HuH-7 (cell line): ENCODE measurements at places on chromosomes 6 and 20.

DNA sequence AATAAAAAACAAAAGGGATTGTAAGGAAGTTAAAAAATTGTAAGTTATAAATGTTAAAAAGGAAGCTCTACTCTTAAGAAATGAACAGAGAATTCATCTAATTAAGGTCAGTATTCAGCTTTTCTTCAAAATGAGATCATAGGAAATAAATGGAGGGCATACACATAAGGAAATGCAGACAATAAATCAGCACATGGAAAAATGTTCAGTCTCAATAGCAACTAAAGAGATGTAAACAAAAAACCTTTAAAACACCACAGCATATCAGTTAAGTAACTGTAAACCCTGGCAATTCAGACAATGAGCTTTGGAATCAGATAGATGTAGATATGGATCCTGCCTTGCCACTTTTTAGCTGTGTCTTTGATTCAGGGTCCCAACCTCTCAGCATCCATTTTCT lies 24.0 kb upstream of the CLIC5 start:
- no peak for DNase-seq

DNA sequence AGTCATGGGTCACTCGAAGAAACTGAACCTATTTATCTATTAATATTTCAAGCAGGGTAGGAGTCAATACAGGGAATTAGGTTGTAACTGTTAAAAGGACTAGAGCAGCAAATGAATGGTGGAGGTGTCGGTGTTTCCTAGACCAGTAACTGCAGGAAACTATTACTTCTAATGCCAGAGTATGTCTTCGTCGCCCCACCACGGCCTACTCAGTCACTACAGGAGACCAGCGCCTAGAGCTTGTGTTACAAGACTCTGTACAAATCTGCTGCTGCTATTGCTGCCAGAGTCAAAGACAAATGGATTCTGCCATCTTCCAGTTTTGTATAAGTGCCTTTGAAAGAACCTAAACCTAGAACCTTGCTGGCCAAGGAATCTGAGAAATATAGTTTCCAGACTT lies 343.9 kb downstream of the SOX4 start:
- no peak for DNase-seq

- no peak for DNase-seq
These were observed 22.6 kb upstream of the ELOVL2 start for GRCh38 chr6:11066505-11067347.

GRCh38 chr20:20780127-20780824 lies 67.8 kb upstream of the RALGAPA2 start:
- DNase-seq = peak; percentile 87

DNA sequence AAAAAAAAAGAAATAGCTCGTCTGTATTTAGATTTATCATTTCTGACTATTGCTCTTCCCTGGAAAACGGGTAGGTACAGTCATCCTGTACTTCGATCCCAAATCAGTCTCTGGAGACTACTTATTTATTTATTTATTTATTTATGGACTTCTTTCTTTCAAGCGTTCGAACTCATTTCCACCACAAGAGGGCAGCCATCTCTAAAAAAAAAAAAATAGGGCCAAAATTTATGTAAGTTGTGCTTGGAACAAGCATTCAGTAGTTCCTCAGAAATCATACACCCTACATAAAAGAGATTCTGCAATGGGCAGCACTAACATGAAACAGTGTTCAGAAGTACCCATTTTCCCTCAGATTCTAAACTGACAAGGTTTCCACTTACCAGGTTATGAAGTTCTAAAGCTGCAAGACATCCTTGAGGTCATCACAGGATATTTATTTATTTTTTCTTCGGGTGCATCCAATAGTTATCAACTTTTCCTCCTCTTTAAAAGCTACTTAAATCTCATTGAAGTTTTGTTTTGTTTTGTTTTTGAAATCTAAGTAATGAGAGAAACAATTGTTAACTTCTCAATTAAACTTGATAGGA lies 1.9 kb upstream of the BMP2 start:
- DNase-seq = peak; percentile 39

DNA sequence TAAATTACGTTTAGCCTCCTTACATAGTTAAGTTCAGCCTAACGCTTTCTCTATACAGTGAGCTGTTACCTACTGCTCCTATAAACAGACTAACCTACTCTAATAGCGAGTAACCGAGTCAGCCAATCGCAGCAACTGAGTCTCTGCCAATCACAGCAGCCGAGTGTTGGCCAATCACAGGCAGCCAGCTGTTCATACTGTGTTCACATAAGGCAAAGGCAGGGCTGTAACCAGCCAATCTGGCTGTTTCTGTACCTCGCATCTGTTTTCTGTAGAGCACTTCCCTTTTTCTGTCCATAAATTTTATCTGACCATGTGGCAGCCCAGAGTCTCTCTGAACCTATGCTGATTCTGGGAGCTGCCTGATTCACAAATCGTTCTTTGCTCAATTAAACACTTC lies 263.9 kb upstream of the JARID2 start:
- DNase-seq = no peak

- no peak for DNase-seq
These were observed 167.7 kb downstream of the EYA2 start for GRCh38 chr20:47062226-47062890.

DNA sequence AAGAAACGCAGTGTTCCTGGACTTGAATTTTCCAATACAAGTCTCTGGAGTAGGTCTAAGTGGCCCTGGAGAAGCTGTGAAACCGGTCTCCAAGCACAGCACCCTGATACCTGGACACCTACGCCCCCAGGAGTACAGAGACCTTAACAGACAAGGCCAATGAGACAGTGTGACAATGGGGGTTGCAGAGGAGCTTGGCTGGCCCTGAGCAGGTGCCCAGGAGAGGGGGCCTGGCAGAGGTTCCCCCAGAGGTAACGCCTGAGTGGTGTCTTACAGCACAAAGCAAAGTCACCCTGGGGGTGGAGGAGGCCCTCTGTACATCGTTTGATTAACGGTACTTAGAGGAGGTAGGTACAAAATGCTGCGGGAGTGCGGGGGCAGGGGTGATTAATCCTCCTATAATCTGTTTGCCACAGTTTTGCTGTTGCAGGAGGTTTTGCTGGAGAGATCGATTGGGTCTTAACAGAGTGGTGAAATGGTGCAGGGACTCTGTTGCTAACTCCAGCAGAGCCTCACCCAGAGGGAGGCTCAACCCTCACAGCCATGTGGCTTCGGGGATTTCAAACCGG lies 37.3 kb upstream of the APCDD1L start:
- no peak for DNase-seq

- no peak for DNase-seq
These were observed 84.9 kb downstream of the ATXN1 start for GRCh38 chr6:16676376-16676775.

GRCh38 chr6:139539852-139540251 lies 165.4 kb upstream of the CITED2 start:
- peak; percentile 42 for DNase-seq

- DNase-seq = no peak
These were observed 107.3 kb downstream of the NOL4L start for GRCh38 chr20:32477594-32478512.

GRCh38 chr6:31822036-31822821 lies 5.3 kb upstream of the HSPA1B start:
- DNase-seq = peak; percentile 56

DNA sequence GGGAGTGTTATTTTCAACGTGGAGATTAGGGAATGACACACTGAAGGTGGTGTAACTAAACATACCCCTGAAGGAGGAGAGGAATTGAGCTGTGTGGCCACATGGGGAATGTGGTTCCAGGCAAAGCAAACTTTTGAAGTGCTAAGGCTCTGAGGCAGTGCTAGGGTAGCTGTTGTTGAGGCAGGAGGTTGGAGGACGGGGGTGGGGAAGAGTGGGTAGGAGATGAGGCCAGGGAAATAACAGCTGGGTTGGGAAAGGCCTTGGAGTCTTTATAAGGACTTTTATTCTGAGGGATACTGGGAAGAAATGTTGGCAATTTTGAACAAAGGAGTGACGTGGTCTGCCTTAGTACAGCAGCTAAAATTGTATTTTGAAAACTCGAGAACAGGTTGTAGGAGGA lies 13.0 kb downstream of the RPRD1B start:
- no peak for DNase-seq

- no peak for DNase-seq
These were observed 37.7 kb upstream of the ZNFX1 start for GRCh38 chr20:49315580-49315979.

DNA sequence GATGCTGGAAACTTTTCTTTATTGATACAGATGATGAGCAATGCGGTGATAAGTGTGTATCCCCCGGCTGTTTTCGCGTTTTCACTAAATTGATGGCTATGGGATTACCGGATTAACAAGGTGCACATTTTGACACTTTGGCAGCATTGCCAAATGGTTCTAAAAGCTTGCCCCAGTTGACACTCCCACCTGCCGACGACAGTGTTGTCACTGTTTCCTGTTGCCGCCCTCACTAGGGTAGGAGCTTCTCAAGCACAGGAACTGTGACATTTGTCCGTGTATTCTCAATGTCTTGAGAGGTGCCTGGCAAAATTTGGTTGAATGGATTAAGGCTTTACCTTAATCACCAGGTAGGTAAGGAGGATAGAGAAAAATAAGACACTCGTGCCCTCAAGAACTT lies 9.8 kb upstream of the MAPK13 start:
- no peak for DNase-seq

GRCh38 chr6:14265049-14266021 lies 147.8 kb downstream of the CD83 start:
- DNase-seq = no peak

- DNase-seq = no peak
These were observed 85.0 kb downstream of the DTD1 start for GRCh38 chr20:18672834-18673233.

GRCh38 chr6:138145402-138145801 lies 16.3 kb upstream of the ARFGEF3 start:
- DNase-seq = no peak

DNA sequence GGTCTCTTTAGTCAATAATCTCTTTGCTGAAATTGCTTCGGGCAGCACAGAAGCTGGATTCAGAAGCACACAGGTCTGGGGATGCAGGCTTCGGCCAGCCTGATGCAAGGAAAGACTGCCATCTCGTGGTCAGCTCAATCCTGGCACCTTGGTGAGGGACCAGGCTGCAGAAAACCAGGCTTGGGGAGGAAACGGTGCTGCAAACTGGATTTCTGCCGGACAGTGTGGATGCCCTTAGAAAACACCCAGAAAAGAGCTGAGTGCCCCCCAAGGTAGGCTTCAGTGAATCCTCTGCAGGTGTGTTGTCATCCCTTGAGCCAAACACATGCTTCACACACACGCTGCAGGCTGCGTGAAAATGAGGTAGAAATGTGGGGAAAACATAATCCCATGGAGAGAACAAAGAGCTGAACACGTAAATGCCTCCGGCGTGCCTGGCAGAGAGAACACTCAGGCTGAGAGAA lies 89.8 kb upstream of the PAX1 start:
- DNase-seq = peak; percentile 87

GRCh38 chr6:2738373-2738979 lies 12.2 kb downstream of the MYLK4 start:
- DNase-seq = peak; percentile 32

DNA sequence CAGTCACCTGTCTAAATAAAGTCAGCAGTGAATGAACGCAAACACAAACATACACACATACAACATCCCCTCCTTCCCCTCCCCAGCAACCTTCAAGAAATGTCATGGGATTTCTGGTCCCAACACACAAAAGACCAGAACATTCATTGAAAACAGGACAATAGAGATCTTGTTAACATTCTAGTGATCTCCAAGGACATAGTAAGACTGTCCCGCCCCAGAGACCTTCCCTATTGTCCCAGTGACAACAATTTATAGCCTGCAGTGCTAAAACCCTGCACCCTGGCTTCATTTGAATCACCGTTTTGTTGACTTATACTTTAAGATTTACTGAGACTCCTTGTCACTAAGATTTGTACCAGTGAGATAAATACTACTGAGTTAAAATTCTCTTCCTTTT lies 143.9 kb upstream of the NOX3 start:
- no peak for DNase-seq

DNA sequence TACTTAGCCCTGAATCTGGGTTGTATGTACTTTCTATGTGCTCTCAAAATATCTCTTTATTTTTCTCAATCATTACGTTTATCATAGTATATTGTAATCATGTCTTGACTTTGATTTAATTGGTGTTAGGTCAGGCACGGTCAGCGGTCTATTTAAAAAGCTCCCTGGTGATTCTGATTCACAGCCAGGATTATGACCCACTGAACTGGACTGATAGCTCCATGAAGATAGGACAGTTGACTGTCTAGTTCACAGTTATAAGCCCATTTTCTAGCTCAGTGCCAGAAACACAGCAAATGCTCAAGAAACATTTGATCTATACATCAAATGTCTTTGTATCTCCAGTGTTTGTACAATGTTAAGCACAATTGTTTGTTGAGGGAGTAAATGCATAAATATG lies 111.5 kb upstream of the CCN2 start:
- no peak for DNase-seq

- DNase-seq = peak; percentile 58
These were observed 59.0 kb upstream of the EEF1A1 start for GRCh38 chr6:73579851-73580246.

GRCh38 chr20:49497398-49497669 lies 14.9 kb upstream of the KCNB1 start:
- DNase-seq = no peak

GRCh38 chr6:95574811-95575210 lies 2.5 kb upstream of the MANEA start:
- peak; percentile 24 for DNase-seq

DNA sequence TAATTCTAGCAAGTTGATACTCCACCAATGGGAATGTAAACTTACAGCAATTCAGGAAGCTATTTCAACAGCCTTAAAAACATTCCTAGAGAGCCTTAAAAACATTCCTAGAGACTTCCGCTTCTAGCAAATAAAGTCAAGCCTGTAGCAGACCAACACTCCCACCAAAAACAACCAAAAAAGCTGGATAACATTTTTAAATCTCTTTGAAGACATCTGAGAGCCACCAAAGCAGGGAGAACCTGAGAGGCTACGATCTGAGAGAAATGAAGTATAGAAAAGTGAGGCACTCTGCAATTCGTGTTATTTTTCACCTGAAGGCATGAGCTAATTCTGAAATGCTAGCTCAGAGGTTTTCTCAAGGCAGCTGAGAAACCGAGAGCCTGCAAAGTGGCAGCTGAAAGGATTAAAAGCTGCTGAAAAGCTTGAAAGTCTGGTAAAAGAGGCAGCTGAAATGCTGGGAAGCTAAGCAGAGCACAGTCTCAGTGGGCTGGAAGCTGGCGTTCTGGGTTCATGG lies 20.9 kb downstream of the GPR63 start:
- no peak for DNase-seq

- DNase-seq = no peak
These were observed 5.9 kb downstream of the RNF146 start for GRCh38 chr6:127272576-127272975.

GRCh38 chr6:26006086-26006939 lies 43.7 kb downstream of the TRIM38 start:
- no peak for DNase-seq

- DNase-seq = no peak
These were observed 13.0 kb downstream of the ZHX3 start for GRCh38 chr20:41304424-41305079.

- DNase-seq = no peak
These were observed 50.8 kb downstream of the METTL24 start for GRCh38 chr6:110307368-110307767.
